ENCODE measurements at places on chromosomes 11 and 22. TPM values are rescaled to one million over a fixed set of nuclear protein-coding genes. Genes with fewer than 3 reads are reported as not detected.

The CAPN1 gene
- total RNA-seq: 120 TPM

DNA sequence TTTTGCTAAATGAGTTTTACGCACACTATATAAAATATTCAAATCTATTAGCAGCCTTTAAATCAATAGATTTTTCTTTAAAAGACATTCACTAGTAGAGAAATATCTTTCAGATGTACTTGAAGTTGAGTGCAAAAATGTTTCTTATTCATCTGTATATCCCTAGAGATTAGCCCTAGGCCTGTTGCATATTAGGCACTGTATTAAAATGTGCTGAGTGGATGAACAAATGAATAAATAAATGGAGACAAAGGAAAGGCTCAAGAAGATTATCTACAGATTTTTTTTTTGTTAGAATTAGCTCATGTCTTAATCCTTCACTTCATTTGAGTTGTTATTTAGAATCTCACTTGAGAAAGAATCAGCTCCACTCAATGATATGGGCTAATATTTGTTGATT lies 12.0 kb upstream of the MMP13 start:
- H3K27ac ChIP-seq: no peak overlapping the region
- H3K4me3 ChIP-seq: no peak overlapping the region
- peaks cover 2% of the 10 kb centered on the region for H3K36me3 ChIP-seq
- DNase-seq: no peak
- H3K4me1 ChIP-seq: peaks cover 3% of the 10 kb centered on the region

DNA sequence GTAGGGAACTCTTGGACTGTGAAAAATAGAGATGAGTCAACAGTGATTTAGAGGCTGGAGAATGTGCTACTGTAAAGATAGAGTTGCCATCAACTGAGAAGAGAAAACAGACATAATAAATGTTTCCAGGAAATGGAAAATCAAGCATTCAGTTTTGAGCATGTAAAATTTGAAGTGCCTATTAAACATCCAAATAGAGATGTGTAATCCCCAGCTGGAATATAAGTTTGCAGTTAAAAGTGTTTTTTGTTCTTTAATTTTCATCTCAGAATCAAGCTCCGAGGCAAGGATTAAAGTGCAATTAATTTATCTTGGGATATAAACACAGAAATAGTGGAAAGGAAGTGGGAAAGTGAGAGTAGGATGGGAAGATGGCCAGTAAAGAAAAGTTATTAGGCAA lies 666.0 kb upstream of the RAG2 start:
- no peaks in the 10 kb centered on the region for H3K4me1 ChIP-seq
- no peaks in the 10 kb centered on the region for H3K36me3 ChIP-seq
- no peak overlapping the region for H3K27ac ChIP-seq
- H3K4me3 ChIP-seq: no peak overlapping the region
- peaks cover 1% of the 10 kb centered on the region for H3K27me3 ChIP-seq

GRCh38 chr11:13772223-13773046 lies 104.0 kb downstream of the FAR1 start:
- peaks cover 33% of the 10 kb centered on the region for H3K27me3 ChIP-seq
- H3K4me3 ChIP-seq: no peak overlapping the region
- no peaks in the 10 kb centered on the region for H3K4me1 ChIP-seq
- H3K36me3 ChIP-seq: peaks cover 1% of the 10 kb centered on the region
- no peak overlapping the region for H3K27ac ChIP-seq

The LYVE1 gene
- total RNA-seq: 1.2 TPM

- H3K4me1 ChIP-seq: peaks cover 6% of the 10 kb centered on the region
- no peak overlapping the region for H3K27ac ChIP-seq
- peaks cover 24% of the 10 kb centered on the region for H3K27me3 ChIP-seq
- H3K4me3 ChIP-seq: no peak overlapping the region
Measured at GRCh38 chr22:44429941-44430587, 68.0 kb downstream of the RTL6 start.

All from chondrocyte (in vitro differentiated cells).